ENCODE measurements at places on chromosomes 16 and 17. TPM values are rescaled to one million over a fixed set of nuclear protein-coding genes. Genes with fewer than 3 reads are reported as not detected.

- DNase-seq, result no peak
Observed at GRCh38 chr16:50999181-50999580, 151.9 kb downstream of the SALL1 start.

Gene TM4SF5
- not detected for polyA plus RNA-seq

Gene STARD3
- polyA plus RNA-seq, result 28.5 TPM

DNA sequence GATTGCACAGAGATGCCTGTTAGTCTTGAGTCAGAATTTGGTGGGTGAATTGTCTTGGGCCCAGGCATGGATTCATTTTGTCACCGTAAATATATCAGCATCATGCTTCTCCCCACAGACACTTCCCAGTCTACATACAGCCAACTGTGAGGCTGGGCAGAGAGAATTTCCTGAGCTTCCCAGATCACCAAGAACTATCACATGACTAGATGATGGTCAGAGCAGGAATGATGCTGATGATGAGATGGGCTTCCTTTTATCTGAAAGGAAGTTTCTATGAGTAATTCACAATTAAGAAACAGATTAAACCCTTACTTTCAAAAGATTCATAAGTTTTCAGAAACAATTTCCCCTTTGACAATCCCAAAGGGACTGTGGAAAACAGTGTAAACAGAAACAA is 323 bp upstream of the KRTAP9-9 start:
- no peak for DNase-seq

DNA sequence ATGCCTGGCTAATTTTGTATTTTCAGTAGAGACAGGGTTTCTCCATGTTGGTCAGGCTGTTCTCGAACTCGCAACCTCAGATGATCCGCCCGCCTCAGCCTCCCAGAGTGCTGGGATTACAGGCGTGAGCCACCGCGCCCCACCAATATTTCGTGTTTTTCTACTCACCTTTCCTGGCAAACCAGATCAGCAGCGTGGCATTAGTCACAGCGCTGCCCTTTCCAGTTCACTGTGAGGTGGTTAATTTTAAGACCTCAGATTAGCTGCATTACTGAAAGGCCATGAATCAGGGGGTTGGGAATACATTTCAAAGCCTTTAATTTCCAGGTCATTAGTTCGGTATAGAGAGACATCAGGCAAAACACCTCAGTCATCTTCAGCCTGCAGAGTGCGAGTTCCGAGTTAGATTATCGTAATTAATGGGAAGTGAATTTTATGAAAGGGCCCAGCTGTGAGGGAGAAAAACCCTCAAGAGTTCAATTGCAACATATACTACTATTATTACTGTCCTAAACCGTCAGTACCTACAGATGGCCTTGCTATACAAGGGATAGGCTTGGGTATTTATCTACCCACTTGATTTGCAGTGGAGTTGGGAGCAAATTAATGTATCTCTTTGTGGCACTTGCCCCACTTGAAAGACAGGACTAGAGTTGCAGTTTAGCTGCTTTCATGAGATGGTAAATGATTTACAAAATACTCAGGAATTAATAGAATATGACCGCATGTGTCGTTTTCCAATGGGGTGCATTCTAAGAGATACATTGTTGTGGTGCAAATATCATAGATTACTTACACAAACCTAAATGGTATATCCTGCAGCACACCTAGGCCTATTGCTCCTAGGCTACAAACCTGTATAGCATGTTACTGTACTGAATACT is 2.1 kb upstream of the USP32 start:
- DNase-seq, result no peak

- no peak for DNase-seq
Observed at GRCh38 chr17:45388604-45389325, 43.9 kb downstream of the ARHGAP27 start.
